ENCODE measurements at places on chromosomes 1 and 21. TPM values are rescaled to one million over a fixed set of nuclear protein-coding genes. Genes with fewer than 3 reads are reported as not detected.

The FOXO6 gene
- under 0.01 TPM for total RNA-seq

The IL22RA1 gene
- total RNA-seq = under 0.01 TPM

The RNU1-4 gene
- total RNA-seq = 2,224 TPM

The MX1 gene
- total RNA-seq = 19.6 TPM

The RNF223 gene
- total RNA-seq = not detected

The TMEM61 gene
- total RNA-seq = not detected

The RBM11 gene
- 0.12 TPM for total RNA-seq

The DUSP10 gene
- total RNA-seq = 45.2 TPM

The NPL gene
- total RNA-seq = 2.0 TPM

The PLA2G2C gene
- total RNA-seq = under 0.01 TPM

The MTMR11 gene
- 4.9 TPM for total RNA-seq

The EFNA1 gene
- 0.22 TPM for total RNA-seq

The PCP4L1 gene
- not detected for total RNA-seq

The CRB1 gene
- total RNA-seq = 0.37 TPM

The LRP8 gene
- total RNA-seq = 58.2 TPM

The CHODL gene
- 0.11 TPM for total RNA-seq

The CADM3 gene
- 0.22 TPM for total RNA-seq

The IGSF21 gene
- total RNA-seq = not detected

The FCRL5 gene
- not detected for total RNA-seq

The PRKAA2 gene
- total RNA-seq = 5.1 TPM

The LDLRAD2 gene
- total RNA-seq = not detected

The LCE1C gene
- not detected for total RNA-seq

The SPRR2G gene
- total RNA-seq = not detected

The CASQ1 gene
- total RNA-seq = not detected

The PRAMEF33 gene
- total RNA-seq = not detected

The ADAMTS1 gene
- total RNA-seq = 170 TPM

The PTGS2 gene
- total RNA-seq = 12.8 TPM

The AHCYL1 gene
- total RNA-seq = 51.7 TPM

The ALX3 gene
- not detected for total RNA-seq

The ARHGAP29 gene
- total RNA-seq = 100 TPM

The ACOT11 gene
- 5.7 TPM for total RNA-seq

The OR2L8 gene
- total RNA-seq = 0.25 TPM

The SERPINC1 gene
- 0.12 TPM for total RNA-seq

The MYBPHL gene
- total RNA-seq = not detected

The BEND5 gene
- not detected for total RNA-seq

The LCE2C gene
- total RNA-seq = not detected

The TAS1R1 gene
- not detected for total RNA-seq

The ENTREP3 gene
- 9.6 TPM for total RNA-seq
